ENCODE measurements at places on chromosomes 16 and 17.

GRCh38 chr16:77500286-77500598 is 65.4 kb upstream of the ADAMTS18 start:
- DNase-seq, result no peak

DNA sequence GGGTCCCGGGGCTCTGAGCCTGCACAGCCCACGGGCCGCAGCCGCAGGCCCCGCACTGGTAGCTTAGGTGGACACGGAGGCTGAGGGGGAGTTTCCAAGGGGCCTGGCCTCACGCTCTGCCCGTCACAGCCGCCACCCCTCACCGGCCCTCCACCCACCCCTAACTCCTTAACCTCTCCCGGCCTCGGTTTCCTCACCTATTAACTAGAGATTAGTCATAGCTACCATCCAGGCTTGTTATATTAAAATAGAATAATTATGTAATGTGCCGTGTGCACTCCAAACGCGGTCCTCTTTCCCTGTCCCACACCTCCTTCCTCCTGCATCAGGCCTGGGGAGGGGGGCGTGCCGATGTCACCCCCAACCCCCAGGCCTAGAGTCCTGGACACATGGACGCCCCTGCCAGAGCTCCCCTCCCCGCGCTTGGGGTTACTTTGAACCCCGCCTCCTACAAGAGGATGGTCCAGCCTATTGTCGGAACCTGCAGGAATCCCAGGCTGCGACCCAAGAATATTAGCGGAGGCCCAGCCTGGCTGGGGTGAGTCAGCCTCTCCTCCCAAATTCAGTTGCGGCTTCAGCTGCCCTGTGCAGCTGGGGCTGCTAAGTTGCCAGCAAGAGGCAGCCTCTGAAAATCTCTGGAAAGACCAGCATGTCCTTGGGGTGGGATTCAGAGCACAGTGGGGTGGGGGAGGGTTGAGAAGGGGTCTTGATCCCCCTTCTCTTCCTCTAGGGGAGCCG is 17.3 kb downstream of the SOCS3 start:
- no peak for DNase-seq

DNA sequence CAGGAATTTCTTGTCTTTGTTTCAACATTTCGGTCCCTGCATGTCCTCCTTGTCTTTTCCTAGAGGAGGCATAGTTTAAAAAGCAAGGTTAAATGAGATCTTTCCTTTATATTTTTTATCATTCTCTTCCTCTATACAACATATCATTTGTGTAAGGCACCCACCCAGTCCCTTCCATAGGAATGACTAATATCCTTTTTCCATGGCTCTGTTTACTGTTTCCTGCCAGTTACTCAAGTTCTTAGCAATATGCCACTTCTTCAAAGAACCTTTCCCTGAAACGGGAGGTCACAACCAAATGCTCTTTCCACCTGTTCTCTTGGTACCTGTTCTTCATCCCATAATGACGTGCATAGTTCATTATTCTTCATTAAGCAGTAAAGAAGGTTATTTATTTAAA is 1237.1 kb upstream of the GOT2 start:
- no peak for DNase-seq

DNA sequence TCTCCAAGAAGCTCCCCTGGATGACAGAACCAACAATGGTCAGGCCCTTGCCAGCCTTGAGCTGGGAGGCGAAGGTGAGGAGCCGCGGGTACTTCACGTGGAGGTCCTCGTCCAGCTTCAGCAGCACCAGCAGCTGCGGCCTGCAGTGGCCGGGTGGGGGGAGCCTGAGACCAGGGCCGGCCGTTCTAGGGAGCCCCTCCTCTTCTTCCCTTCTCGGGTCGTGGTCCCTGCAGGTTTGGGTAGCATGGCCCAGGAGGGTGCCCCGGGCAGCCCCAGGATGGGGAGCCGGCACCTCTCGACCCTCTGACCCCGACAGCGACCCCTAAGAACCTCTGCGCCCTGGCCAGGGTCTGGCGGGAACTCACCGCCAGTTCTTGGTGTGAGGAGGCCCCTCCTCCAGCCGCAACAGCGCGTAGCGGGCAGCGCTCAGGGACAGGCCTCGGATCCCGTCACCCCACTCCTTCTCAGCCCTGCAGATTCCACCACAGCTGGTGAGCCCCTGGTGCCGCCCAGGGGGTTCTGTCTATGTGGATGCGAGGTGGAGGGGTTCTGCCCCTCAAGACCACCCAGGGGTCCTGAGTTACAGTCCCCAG is 3.1 kb upstream of the LCAT start:
- DNase-seq, result no peak

DNA sequence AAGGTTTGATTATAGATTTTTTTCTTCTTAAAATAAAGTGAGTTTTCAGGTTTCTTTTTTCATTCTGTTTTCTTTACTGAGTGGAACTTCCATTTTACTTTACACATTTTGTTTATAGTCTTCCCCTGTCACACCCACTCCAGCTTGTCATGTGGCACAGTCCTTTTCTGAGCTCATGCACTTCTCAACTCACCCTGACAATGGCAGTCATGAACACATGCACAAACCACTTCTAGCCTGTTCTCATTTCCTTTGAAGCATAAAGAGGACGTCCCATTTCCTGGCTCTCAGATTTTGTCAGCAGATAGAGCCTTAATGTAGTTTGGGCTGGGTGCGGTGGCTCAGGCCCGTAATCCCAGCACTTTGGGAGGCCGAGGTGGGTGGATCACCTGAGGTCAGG is 168.0 kb downstream of the AHSP start:
- peak; percentile 10 for DNase-seq

DNA sequence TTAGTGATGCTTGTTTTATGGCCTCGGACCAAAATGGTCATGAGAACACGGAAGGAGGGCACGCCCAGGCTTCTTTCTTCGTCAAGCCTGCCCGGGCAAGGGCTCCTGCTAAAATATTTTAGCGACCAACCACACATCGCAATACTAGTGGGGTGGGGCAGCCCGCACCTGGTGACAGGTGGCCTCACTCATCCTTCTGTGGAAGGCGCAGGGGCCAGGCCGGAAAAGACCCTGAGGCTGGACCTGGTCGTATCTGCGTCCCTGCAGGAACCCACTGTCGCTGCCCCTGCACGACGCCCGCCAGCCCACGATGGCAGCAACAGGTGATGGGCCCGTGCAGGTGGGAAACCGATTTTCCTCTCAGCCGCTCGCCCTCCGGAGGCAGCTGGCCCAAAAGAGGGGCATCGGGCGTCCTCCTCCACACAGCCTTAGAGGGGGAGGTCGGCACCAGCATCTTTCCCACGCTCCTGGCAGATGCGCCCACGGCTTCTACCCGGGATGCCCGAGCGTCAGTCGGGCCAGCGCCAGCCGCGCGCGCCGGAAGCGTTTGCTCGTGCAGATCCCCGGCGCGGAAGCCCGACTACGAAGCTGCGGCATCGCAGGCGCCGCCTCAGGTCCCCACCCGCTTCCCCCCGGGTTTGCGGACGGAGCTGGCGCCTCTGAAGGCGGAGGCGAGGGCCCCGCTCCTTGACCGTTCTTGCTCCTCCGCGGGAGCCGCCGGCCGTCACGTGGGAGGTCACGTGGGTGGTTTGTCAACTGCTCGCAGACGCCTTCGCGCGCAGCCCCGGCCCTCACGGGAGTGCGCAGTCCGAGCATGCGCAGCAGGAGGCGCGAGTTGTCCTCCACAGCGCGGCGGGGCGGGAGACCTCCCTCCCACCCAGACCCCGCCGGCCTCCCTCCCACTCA is 22.8 kb upstream of the FOXK2 start:
- peak; percentile 67 for DNase-seq

DNA sequence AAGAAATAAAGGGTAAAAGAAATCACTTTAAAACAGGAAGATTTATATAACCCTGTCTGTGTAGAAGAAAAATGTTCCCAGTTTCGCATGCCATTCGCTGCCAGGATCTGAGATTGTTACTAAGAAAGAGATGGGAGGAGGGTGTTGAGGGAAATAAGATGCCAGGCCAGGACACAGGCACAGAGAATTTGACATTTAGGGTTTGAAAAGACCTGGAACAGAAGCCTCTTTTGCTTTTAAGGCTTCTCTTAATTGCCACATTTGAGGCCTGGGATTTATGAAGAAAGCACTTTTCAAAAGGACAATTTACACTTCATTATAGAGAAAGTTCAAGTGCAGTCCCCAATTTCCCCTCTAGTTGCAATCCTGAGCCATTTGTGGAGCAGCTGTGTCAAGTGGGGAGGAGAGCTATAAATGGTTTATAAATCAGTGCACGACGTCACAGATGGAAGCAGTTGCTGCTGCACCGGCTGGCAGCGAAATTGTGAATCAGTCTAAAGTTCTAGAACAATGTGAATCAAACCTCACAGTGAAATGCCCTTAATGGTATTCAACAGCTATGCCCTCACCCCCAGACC is 26.5 kb upstream of the C16orf87 start:
- DNase-seq, result peak; percentile 26

DNA sequence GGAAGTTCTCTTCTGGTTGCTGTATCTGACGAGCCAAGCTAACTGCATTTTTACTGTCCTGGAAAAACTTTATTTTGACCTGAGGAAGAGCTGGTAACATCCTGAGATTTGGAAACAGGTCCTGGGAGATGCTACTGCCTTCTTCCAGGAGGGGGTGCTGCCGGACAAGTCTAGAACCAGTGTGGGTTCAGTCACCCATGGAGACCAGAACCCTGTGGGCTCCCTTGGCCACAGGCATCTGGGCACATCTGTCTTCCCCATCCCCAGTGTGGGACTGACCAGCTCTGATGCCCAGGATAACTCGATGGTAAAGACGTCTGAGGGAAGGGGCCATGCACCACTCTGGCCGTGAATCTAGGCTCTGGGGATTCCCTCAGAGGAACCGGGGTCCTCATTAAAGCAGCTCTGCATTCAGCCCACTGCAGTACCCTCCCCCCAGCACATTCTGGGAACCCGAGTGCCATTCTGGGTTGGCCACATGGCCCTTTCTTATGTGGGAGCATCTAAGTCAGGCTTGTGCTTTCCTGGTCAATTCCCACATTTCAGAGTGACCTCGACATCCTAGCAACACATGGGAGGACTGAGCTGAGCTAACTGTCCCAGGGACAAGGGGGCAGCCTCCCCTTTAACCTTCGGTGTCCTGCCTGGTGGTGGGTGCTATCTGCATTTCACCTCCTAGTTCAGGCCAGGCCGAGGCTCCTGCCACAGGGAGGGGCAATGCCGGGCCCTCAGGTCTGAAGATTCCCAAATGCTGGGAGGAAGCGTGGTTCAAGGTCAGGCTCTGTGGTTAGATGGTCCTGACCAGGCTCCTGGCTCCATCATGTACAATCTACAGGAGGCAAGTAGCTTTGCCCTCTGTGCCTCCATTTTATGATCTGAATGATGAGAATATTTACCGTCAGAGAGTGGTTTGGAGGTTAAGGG is 6.4 kb downstream of the C16orf86 start:
- DNase-seq, result no peak

- DNase-seq, result peak; percentile 12
Measured at GRCh38 chr16:50259334-50260205, 6.8 kb upstream of the ADCY7 start.

- no peak for DNase-seq
Measured at GRCh38 chr17:17060930-17061329, 18.7 kb downstream of the MPRIP start.

DNA sequence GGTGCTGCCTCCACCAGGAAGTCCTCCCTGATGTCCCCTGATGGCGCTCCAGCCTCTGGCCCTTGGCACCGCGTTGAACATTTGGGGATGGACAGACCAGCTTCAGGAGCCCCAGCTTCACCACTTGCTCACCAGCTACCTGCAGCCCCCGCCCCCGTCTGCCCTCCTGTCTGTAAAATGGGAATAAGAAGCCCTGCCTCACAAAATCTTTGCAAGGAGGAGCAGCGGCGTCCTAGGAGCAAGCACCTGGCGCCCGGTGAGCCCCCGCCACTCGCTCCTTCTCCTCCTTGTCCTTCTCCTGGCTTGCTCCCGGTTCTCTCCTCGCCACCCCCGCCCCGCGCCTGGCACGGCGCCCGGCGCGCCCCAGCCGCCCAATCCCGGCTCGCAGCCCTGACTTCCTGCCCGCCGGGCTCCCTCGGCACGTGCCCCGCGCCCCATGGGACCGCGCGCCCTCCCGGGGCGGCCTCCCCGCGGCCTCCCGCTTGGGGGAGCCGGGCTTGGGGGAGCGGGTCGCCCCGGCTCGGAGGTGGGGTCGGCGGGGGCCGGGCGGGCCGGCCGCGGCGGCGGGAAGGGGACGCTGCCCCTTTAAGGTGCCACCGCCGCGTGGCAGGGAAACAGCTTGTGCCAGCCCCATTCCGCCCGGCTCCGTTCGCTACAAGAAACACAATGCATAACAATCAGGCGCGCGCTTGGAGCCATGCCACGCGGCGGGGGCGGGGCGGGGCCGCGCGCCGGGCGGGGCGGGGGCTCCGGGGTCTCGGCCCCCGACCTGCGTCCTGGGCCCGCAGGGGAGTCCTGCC is 9.1 kb upstream of the PPP1R1B start:
- peak; percentile 73 for DNase-seq

DNA sequence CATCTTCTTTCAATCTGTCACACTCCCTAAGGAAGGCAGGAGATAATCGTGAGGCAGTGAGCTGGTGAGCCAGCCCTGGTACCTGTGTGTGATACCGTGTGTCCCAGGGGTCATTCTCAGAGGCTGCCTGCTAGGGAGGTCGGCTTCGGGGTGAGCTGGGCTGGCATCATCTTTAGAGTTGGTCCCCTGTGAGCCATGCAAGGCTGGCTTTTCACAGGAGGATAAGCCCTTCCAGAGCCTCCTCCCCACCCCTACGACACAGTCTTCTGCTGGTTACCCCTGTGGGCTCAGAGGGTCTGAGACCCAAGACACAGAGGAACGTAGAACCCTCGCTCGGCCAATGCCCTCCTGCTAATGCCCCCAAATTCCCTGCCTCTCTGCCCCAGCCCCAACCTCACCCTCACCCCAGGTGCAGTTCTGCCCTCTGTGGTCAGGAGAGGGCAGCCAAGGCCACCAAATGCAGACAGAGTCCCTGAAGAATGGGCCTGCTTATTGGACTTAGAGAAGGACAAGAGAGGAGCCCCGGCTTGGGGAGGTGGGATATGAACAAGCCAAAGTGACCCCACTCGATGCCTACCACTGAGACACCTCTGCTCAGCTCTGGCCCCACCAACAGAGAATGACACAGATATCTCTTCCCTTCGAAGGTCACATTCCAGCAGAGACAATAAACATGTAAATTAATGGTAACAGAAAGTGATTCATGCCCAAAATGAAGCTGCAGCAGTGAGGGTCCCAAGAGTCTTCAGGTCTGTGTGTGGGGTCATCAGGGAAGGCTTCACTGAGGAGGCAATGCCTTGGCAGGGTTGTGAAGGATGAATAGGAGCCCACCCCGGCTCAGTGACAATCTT is 80.8 kb upstream of the CCL1 start:
- DNase-seq, result no peak

DNA sequence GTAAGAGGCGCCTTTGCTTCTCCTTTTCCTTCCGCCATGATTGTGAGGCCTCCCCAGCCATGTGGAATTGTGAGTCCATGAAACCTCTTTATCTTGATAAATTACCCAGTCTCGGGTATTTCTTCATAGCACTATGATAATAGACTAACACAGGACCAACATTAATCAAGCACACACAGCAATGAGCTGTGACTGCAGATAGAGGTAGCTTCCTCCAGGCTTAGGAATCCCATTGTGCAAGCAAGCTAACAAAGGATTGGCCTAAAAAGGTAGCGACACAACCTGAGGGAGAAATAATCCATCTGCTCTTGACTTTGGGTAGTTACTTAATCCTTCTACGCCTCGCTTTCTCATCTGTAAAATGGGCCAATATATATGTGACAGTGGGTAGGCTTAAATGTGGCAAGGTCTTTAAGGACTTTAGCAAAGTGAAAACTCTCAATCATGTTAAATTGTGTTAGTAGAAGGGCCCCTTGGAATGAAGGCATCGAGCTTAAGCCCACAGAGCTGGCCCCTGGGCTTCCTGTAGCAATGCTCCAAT is 393.6 kb downstream of the SOX9 start:
- no peak for DNase-seq

Measured in NCI-H2107 (cell line).